Skin of body (tissue), 3 donors: ENCODE measurements at places on chromosomes 3 and 15.

GRCh38 chr15:54288049-54288448 is 309.8 kb downstream of the UNC13C start:
- DNase-seq: no peak

DNA sequence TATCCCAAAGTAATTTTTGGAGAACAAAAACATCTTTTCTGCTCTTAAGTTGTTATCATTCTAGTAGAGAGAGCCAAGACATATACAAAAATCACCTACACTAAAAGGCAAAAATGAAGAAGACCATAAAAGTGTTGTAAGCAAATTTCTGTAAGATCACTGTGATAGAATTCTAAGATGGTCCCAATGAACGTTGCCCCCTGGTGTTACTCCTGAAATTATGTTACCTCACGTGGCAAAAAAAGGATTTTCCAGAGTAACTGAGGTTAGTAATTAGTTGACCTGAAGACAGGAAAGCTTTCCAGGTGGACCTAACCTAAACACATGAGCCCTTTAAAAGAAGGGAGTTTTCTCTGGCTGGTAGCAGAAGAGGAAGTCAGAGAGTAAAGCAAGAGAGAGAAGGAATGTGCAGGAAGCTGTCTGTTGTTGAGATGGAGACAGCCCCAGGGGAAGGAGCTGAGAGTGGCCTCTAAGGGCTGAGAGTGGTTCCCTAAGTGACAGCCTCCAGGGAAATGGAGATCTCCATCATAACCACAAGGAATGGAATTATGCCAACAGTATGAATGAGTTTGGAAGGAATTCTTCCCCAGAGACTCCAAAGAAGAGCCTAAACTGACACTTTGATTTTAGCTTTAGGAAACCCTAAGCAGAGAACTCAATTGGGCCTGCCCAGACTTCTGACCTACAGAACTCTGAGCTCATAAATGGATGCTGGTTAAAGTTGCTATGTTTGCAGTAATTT is 205.9 kb downstream of the CD47 start:
- DNase-seq: no peak

- DNase-seq: no peak
Observed at GRCh38 chr15:98668566-98669308, 20.4 kb downstream of the IGF1R start.

GRCh38 chr3:40187945-40188344 is 121.6 kb upstream of the EIF1B start:
- DNase-seq: no peak

- DNase-seq: no peak
Observed at GRCh38 chr3:45362758-45363157, 25.6 kb upstream of the LARS2 start.

GRCh38 chr3:69649120-69650065 is 89.9 kb upstream of the MITF start:
- DNase-seq: no peak
